Stimulated activated CD8-positive, alpha-beta memory T cell treated with anti-CD3 and anti-CD28 coated beads, Interleukin-15, amount 100 ng/mL, for 48 hours (primary cell): ENCODE measurements at places on chromosomes 1 and 21.

- DNase-seq, result no peak
Measured at GRCh38 chr1:101051688-101052638, 26.4 kb upstream of the DPH5 start.

DNA sequence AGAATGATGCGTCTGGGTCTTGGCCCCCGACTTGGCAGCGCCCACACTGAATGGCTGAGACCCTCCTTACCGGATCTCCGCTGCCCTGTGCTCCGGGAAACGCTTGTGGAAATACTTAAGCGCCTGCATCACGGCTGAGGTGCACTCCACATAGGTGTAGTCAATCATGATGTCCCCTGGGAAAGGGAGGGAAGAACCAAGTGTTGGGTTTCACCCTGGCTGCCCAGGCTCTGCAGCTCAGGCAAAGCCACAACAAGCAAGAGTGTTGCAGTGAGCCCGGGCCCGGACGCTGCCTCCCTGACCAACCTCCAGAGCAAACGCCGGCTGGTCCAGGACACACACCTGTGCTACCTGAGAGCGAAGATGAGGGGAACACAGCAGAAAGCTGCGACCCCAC lies 21.5 kb upstream of the SPATC1L start:
- no peak for DNase-seq

- DNase-seq, result no peak
Measured at GRCh38 chr1:245791410-245792312, 636.9 kb downstream of the KIF26B start.

DNA sequence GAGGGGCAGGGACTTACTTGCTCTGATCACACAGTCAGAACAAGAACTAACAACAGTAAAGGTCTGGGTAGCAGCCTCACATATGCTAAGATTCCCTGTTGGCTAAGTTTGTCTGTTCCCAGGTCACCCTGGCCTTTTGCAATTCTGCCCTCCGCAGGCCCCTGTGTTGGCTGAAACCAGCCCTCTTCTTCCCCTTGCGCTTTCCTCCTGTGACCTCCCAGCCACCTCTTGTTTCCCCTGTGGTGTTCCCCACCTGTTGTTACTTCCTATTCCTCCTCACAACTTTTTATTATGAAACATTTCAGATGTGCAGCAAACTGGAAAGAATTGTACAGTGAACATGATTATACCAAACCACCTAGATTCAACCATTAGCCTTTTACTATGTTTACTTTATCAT lies 23.4 kb downstream of the MAPKAPK2 start:
- no peak for DNase-seq

GRCh38 chr1:180197231-180197630 lies 32.8 kb upstream of the LHX4 start:
- DNase-seq, result no peak

- no peak for DNase-seq
Measured at GRCh38 chr1:40384413-40384762, 10.9 kb downstream of the SMAP2 start.

DNA sequence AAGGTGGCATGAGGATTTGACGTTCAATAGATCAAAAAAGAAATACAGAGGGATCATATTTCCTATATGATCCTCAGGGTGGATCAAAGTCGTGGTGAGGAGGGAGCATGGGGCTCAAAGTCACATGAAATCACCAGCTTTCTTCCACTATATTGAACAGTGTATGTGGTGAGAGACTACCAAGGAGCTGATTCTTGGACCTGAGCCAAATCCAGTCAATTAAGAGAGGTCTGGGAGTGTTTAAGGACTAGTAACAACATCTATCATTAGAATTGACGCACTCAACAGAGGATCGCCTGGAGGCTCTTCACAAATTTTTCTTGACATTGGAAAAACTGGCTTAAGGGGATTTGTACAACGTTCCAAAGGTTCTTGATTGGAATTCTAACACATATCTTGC lies 267.7 kb upstream of the PROX1 start:
- no peak for DNase-seq

- DNase-seq, result no peak
Measured at GRCh38 chr21:36127250-36127904, 7.5 kb upstream of the CBR3 start.

DNA sequence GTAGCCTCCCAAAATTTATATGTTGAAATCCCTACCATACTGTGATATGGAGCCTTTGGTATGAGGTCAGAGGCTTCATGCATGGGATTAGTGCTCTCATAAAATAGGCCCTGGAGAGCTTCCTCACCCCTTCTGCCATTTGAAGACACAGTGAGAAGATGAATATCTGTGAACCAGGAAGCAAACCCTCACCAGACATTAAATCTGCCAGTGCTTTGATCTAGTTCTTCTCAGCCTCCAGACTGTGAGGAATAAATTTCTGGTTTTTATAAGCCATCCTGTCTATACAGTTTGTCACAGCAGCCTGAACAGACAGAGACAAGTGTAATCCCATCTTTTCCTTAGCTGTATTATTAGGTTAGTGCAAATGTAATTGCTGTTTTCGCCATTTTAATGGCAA lies 88.4 kb downstream of the OLFML2B start:
- DNase-seq, result no peak

GRCh38 chr1:81775510-81775909 lies 25.2 kb upstream of the ADGRL2 start:
- no peak for DNase-seq

DNA sequence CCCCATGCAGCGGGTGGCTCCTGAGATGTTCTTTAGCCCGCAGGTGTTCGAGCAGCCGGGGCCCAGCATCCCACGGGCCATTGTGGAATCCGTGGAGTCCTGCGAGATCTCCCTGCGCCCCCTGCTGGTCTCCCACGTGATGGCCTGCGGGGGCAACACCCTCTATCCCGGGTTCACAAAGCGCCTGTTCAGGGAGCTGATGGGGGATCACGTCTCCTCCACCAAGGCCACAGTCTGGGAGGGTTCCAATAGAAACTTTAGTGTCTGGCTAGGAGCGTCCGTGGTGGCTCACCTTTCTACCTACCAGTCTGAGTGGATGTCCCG lies 71.0 kb downstream of the ACTL8 start:
- DNase-seq, result no peak

DNA sequence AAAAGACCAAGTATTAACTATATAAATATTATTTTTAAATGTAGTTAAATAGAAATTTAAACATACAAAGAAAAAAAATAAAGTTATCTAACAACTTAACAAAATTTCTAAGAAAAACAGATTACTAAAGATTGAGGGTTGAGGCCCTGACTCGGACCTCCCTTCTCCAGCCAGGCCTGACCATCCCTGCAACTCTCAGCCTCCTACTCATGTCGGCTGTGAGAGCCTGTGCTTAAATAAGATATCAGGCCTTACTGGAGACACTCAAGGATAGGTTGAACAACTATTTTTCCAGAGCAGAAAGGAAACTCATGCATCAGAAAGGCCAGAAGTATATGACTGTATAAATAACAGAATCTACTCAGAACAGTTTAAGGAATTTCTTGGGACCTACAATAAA lies 33.0 kb upstream of the PSMG1 start:
- no peak for DNase-seq
